ENCODE measurements at places on chromosomes 11 and 22.

DNA sequence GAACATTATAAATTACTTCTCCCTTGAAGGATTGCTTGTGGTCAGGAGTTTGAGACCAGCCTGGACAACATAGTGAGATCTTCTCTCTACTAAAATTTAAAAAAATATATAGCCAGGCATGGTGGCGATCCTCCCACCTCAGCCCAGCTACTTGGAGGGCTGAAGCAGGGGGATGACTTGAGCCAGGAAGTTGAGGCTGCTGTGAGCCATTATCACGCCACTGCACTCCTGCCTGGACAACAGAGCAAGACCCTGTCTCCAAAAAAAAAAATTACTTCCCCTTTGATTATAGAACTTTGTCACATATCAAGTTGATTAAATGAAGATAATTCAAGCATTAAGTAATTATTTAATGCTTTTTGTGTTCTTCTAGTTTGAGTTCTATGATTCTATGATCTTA, 65.1 kb upstream of the PRODH start:
- no peak for DNase-seq

- no peak for DNase-seq
Measured at GRCh38 chr11:5258543-5259262, 4.1 kb upstream of the HBG2 start.

GRCh38 chr11:30452114-30452513, 129.2 kb downstream of the ARL14EP start:
- DNase-seq, result no peak

GRCh38 chr11:105774899-105775298, 165.0 kb downstream of the GRIA4 start:
- DNase-seq, result no peak

DNA sequence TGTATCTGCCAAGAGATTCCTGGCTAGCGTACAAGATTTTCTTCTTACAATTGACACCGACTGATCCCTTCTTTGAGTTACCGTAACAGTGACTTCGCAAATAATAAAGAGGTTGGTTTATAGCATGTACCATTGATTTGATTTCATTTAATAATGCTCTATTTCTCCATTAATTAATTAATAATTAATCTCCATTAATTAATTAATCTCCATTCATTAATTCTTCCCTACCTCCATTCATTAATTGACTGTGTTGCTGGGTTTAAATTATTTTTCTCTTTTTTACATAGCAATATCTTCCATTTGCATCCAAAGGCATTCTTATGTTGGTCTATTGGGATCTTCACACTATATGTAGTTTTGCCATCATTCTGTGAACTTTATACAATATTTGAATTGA, 21.0 kb downstream of the OR5AS1 start:
- no peak for DNase-seq

GRCh38 chr11:16191212-16191867, 165.0 kb downstream of the SOX6 start:
- DNase-seq, result no peak

DNA sequence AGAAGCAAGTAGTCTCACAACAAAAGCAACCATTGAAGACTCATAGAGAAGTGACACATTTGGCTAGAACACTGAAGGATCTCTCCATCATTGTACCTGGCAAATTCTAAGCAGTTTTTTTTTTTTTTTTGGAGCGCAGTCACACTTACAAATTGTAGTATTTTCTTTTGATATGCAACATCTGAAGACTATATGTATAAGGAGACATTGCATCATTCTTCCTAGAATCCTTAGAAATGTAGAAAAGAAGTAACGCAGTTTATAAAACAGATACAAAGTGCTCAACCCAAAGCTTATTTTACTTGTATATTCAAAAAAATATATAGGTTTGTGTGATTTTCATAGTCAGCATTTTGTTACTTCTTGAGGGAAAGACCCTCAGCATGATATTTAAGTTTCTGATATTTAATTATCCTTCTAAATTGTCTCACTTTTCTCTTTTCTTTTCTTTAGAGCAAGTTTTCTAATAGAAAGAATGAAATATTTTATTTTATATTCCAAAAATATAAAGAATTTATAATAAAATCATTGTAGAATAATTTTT, 20.0 kb downstream of the KDM4D start:
- no peak for DNase-seq

GRCh38 chr11:35419184-35419829, at the start of gene SLC1A2:
TSS of gene SLC1A2 (minus strand) at chr11:35419558. CDS start at chr11:35418966, 592 bp downstream.
- DNase-seq, result no peak

- no peak for DNase-seq
Measured at GRCh38 chr22:37454857-37455686, 27.8 kb upstream of the ELFN2 start.

- no peak for DNase-seq
Measured at GRCh38 chr11:33067294-33067693, 27.9 kb downstream of the TCP11L1 start.

DNA sequence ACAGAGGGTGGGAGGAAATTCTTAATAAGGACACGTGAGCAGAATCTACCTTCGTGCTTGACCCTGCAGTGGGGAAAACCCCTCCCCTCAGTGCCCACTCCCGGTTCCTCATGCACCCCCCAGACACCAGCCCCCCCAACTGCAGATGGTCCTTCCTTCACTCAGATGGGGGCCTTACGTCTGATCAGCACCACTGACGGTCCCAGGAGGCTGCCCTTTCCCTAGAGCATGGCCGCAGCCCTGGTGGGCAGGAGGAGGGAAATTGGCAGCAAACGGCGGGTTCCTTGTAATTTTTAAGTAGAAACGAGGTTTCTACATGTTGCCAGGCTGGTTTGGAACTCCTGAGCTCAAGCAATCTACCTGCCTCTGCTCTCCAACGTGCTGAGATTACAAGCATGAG, 477.7 kb downstream of the TBC1D22A start:
- DNase-seq, result no peak

GRCh38 chr11:59957094-59957493, 6.7 kb upstream of the OOSP4A start:
- no peak for DNase-seq

DNA sequence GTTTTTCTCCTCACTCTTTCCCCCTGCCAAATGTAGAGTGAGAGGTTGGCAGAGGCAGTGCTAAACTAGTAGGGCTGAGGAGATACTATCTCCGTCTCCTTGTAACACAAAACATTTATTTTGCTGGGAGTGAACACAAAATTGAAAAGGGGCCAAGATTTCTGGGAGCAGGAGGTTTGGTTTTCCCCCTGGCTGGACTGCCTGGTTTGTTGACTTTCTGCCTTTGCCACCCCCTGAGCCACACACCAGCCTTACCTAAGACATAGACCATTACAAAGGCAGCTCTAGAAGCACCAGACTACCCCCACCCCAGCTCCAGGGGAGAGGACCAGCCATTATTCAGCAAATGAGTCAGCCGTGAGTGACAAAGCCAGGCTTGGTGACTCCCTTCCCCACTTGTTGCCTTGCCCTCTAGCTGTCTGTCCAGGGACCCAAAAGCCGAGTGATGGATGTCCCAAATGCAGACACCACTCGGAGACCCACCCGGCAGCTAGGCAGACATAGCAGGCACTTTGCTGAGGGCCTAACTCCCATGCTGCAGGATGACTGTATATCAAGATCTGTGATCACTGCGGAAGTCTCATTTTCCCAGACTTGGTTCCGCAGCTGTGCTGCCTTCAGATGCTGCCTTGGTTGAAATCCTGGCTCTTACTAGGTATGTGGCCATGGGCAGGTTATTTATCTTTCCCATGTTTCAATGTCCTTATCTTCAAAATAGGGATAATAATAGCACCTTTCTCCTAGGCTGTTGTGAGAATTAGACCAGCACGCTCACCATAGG, 17.7 kb upstream of the CDON start:
- no peak for DNase-seq

- no peak for DNase-seq
Measured at GRCh38 chr11:94504689-94505293, 7.5 kb upstream of the C11orf97 start.

GRCh38 chr22:19753090-19753842, 7.3 kb upstream of the TBX1 start:
- no peak for DNase-seq

GRCh38 chr11:114137838-114138237, 78.3 kb downstream of the ZBTB16 start:
- no peak for DNase-seq

GRCh38 chr11:57047610-57048009, 58.9 kb downstream of the OR5AK2 start:
- DNase-seq, result no peak

- no peak for DNase-seq
Measured at GRCh38 chr22:46591930-46592329, 28.3 kb upstream of the GRAMD4 start.

DNA sequence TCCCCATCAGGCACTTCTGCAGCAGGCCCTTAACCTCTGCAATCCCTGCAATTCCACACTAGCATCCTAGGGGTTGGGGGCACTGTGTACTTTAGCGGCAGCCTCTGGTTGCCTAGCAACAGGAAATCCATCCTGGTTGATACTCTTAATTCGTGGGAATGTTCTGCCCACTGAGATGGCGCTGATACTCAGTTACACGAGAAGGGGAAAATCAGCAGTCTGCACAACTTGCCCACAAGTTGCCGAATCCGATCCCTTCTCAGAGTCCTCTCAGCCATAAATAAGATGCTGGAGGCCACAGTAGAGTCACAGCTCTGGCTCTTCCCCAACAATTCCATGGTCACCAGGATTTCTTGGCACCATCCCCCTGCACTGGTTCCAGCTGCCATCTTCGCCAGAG, 57.6 kb upstream of the CRYBB3 start:
- no peak for DNase-seq

GRCh38 chr11:106087815-106088435, 10.5 kb downstream of the AASDHPPT start:
- DNase-seq, result no peak

DNA sequence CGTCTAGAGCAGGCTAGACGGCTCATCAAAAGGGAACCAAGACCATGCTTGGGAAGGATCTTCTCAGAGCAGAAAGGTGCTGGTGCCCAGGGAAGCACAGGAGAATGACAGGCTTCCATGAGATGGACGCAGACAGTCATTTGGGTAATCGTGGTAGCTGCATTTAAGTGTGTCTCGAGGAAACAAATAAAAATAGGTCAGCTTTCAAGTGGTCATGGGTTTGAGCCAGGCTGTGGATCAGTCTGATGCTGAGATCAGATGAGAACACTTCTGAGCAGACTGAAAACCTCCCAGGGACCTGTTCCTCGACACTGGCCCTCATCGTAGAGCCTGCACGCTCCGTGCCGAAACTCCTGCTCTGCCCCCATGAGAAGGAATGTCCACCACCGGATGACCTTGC, 4.7 kb downstream of the CARS1 start:
- no peak for DNase-seq

- DNase-seq, result no peak
Measured at GRCh38 chr11:62601122-62601371, 618 bp downstream of the MTA2 start.

All from activated T-helper 1 cell treated with anti-CD3 and anti-CD28 coated beads, Interleukin-2, amount 50 U/mL, for 16 hours (primary cell).